ENCODE measurements at places on chromosomes 6 and 20.

GRCh38 chr6:87483929-87484328 lies 11.2 kb downstream of the SLC35A1 start:
- no peak for DNase-seq

DNA sequence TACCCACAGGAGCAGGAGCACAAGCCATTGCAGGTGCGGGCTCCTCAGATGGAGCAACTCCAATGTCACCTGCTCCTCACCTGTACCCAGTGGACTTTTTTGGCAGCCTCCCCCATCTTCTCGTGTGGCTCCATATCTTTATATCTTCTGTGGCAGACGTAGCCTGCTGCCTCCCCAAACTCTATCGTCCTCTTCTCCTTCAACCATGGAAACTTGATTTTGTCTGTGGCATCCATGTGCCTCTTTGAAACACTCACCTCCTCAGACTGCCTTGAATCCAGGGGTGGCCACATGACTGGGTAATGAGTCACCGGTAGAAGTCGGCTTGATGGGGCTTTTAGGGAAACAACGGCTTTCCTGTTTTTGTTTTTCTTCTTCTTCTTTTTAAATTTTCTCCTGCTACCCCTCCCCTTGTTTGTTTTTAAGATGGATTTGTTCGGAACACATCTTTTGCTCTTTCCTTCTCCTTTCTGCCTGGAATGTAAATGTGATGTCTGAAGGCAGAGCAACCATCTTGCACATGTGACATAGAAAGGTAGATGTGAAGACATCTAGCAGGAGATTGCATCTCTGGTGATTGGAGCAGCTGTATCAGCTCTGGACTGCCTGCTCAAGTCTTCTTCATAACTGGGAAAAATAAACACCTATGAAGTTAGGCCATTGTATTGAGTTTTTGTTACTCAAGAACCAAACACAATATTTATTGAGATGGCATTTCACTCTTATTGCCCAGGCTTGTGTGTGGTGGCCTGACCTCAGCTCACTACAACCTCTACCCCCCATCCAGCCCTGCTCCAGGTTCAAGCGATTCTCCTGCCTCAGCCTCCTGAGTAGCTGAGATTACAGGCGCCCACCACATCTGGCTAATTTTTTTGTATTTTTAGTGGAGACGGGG lies 69.9 kb upstream of the DDR1 start:
- DNase-seq, result no peak

DNA sequence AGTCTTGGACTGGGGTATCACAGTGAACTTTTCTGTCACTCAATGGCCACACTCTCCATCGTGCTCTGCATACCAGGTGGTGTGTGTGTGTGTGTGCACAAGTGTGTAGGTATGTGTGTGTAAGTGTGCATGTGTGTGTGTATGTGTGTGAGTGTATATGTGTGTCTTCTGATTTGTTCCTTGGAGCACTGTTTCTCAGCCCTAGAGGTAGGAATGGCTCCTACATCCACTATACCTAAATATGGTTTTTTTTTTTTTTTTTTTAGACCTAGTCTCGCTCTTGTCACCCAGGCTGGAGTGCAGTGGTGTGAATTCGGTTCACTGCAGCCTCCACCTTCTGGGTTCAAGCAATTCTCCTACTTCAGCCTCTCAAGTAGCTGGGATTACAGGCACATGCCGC lies 236.6 kb downstream of the PHF3 start:
- DNase-seq, result no peak

GRCh38 chr6:97717086-97717485 lies 434.1 kb upstream of the MMS22L start:
- no peak for DNase-seq

- no peak for DNase-seq
Measured at GRCh38 chr6:7062451-7063162, 45.2 kb upstream of the RREB1 start.

DNA sequence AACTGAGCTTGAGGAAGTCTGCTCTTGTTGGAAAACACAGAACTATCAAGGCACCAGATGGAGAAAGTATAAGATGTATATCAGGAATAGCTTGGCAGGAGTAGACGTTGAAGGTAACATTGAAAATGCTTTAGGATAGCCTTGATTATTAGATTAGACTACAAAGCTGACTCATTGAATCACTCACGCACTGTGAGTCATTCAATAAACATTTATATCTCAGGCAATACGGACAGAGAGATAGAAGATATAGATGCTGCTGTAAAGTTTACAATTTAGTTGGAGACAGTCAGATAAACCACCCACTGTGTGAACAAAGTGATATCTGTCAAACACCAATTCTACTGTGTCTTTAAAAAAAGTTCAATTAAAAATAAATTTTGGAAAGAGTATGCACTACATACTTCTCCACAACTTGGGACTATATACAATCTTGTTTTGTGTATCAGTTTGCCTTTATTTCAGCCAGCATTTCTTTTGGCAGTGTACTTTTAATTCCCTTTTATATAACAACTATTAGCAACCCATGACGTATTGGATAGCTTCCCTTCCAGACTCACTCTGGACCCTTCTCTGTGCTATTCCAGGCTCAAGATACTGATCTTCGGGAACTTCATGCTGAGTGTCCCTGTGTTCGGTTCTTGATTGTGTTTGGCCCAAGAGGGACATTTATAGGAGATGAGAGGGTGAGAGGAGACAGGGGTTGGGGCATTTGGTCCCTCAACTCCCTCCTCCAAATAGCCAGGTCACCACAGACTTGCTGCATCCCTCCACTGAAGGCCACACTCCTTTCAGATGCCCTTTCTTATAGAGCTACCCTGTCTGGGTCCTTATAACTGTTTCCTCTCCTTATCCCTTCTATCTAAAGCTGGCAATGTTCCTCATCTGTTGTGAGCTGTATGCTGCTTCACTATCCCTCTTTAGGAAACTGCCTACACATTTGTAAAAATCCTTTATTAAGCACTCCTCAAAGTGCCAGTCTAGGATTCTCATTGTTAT lies 176.6 kb upstream of the PTPRK start:
- peak; percentile 10 for DNase-seq

DNA sequence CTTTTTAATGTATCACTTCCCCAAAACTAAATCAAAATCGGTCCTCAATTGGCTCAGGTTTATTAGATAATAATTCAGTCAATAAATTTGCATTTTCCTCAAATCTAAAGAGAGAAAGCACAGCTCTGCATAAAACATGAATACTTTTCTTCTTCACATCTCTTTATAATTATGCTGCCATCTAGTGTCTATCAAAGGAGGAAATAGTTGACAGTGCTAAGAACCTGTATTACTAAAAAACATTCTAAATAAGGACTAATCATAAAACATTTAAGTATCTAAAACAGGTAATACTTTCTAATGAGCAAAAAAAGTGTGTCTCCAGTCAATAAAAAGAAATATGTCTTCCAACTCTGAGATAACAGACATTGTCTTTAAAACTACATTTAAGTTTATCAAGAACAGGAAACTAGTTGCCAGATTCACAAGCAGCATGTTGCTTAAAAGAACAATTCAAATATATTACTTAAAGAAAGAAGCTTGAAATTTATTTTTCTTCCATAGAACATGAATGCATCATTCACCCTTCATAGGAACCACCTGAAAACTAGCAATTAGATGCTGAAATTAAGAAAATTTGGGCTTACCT lies 56.5 kb upstream of the DST start:
- no peak for DNase-seq
